Activated CD8-positive, alpha-beta T cell treated with anti-CD3 and anti-CD28 coated beads, Interleukin-2, amount 10 ng/mL, durations not matched to agents 7 days and 5 days (primary cell): ENCODE measurements at places on chromosomes 12 and 14.

DNA sequence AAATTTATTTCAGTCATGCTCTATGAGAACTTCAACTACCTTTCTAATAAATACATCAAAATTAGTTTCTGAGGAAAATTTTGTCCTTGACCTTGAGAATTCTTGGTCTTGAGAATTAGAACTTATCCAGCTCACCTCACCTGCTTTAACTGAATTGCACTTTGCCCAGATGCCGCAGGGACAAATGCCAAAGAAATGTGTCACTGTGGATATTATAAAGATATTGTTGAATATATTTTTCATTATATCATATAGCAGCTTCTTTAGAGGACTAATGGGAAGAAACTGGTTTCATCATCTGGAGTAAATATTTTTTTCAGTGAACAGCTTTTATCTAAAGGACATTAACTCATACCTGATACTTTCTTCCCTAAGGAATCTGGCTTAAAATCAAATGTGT is 54.1 kb downstream of the LRP6 start:
- DNase-seq = no peak

GRCh38 chr14:26549571-26549970 is 48.3 kb downstream of the NOVA1 start:
- DNase-seq = no peak

DNA sequence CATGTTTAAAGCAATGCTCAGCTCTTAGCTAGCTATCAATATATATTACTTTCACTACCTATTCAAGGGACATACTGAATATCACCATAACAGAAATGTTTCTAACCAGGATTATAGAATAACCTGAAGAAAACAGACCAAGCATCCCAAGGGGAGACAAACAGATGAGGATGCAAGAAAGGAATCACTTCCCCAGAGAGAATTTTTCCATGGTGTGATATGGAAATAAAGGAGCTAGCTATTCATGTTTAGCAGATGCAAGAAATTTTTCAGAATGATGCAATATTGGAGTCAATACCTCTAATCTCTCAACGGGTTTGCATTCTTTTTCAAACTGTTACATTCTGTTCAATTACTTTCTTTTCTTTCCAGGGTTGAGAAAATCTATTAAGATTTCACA is 538.9 kb upstream of the FLRT2 start:
- DNase-seq = no peak

DNA sequence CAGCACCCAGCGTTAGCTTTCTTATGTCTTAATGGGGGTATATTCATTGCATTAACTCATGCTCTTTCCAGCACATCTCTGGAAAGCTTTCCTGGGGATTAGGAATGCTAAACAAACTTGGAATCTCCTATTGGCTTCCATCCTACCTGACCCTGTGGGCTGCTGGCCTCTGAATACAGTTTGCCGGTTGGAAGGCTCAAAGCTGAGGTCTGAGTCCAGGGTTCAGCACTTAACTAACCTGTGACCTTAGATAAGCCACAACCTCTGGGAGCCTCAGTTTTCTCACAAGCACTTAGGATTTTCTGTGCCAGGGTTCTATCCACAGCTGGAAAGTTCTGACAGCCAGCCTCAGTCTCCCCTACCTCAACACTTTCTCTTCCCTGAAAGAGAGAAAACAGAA is 12.9 kb upstream of the RND1 start:
- DNase-seq = no peak
